ENCODE measurements at places on chromosomes 5 and 9.
A peak's percentile ranks its signal among the peaks of the same experiment; 100 is the strongest.

DNA sequence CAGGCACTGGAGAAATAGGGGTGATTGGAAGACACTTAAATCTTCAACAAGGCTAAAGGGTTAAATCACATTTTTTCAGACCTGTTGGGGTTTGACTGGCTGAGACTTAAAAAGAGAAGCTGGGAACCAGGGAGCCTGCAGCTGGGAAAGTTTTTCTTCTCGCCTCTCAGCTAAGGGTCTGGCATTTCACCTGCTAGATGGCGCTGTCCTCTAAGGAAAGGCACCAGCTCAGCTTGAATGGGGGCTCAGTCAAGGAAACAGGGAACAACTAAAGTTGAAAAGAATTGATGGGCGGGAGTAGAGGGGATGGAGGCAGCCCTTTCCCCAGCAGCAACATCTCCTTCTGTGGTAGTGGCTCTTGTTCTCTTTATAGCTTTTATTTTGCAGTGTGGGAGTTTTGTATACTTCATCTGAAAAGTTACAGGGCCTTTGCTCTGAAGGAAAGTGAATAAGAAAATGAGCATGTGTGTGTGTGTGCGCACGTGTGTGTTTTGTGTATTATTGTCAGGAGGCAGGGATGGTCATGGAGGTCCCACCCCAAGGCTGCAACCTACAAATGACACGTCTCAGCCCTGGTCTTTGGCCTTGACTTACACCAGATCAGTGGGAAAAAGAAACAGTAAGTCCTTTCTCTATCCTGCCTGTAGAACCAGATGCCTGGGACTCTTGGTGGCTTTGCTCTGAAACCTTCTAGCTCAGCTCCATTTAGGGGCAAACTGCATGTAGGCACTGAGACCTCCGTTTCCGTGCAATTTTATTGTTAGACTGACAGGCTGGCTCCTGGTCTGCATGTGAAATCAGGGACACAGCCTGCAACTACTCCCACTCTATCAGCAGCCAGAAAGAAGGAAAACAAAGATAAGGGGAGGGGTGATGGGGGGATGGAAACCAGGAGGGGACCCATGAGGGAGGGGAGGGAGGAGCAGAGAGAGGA, 316.2 kb upstream of the CLINT1 start:
- DNase-seq, result peak; percentile 15

- no peak for DNase-seq
These were observed 5.1 kb upstream of the PCDH1 start for GRCh38 chr5:141883184-141883891.

DNA sequence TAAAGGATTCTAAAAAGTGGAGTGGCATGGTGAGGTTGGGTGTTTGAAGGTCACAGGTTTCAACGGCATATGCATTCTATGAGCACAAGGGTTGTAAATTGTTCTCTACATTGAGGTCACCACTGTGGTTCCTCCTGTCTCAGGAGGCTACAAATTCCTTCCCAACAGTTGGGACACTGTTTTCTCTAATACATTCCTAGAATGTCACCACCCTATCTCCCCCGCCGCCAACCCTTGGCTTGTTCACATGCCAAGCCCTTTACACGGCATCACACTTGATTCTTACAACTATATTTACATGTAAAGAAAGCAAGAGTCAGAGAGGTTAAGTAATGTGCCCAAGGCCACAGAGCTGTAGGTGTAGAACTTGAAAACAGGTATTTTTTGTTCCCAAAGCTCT, 315.1 kb downstream of the RAB3C start:
- no peak for DNase-seq

- peak; percentile 8 for DNase-seq
These were observed 68.7 kb upstream of the WDR41 start for GRCh38 chr5:77560677-77561263.

DNA sequence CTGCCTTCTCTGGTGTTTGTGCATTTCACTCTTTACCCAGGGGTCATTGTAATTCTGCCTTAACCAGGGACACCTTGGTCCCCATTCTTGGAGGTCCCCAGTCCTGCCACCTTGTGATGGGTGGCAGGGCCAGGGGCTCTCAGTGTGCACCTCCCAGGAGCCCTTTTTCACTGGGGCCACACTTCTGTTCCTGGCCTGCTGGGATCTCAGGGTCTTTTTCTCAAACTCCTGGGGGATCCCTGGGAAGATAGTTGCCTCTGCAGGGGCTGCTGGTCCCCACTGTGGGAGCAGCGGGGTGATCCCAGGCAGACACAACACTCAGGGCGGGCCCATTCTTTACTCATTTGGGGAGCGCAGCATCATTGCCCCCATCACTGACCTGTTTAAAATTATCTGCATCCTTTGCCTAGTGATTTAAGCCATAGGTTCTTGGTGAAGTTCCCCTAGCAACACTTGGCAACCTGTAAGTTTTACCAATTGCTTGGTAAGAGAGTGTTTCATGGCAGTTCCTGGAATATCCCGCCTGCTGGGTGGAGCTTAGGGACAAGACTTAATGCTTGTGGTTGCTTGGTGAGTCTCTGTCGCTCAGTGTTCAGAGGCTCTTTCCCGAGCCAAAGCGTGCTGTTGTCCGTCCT, 15.7 kb downstream of the PHF2 start:
- DNase-seq, result no peak

DNA sequence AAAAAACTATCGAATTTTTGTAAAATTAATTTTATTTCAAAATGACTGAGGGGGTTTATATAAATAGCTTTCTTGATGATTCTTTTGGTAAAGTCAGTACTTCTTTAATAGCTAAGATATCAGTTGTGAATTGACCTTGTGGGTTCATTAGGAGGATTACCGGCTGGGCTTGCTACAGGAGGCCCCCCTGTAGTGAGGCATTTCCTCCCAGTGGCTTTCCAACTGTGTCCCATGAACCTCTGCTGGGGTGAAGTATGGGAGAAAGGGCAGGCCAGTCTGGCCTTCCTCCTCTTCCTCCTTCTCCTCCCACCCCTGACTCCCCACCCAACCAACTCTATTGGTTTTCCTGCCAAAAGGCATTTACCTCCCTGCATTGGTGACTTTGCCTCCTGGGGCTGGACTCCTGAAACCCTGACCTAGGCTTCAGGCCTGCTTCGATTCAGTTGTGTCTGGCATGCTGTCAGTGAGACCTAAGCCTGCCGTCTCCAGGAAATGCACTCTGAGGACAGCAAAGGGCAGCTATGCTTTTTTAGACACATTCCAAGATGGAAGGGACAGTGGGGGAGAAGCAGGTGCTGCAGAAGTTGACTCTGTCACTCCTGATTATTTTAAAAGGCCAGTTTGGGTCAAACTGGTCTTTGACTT, 144.8 kb downstream of the HSPA4 start:
- no peak for DNase-seq

DNA sequence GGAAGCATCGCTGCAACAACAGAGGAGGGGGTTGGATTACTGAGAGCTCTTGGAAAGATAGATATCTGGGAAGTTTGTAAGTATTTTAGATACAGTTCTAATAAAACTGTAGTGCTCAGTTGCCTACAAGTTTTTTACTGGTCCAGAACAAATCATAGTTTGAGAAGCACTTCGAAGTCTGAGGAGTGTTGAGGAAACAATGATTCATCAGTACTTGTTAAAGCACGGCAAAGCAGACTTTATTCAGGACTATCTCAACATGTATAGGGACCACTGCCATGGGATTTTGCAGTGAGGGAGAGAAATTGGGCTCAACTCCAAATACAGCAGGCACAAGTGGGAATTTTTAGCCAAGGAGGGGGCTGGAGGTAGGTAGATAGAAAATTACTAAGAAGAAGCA, 25.3 kb upstream of the RECK start:
- DNase-seq, result no peak

Data from GM12864 (cell line).